ENCODE measurements at places on chromosomes 13 and 19. TPM values are rescaled to one million over a fixed set of nuclear protein-coding genes. Genes with fewer than 3 reads are reported as not detected.

SWSAP1 gene
- total RNA-seq: 1.5 TPM

ZNF154 gene
- total RNA-seq: 0.48 TPM

ZNF30 gene
- 4.2 TPM for total RNA-seq

ZNF112 gene
- total RNA-seq: 0.15 TPM

AKAP11 gene
- total RNA-seq: 37.8 TPM

ZNF98 gene
- not detected for total RNA-seq

CPAMD8 gene
- total RNA-seq: 0.88 TPM

ZNF534 gene
- total RNA-seq: not detected

SERTAD1 gene
- 11.5 TPM for total RNA-seq

ZNF416 gene
- 2.2 TPM for total RNA-seq

BRCA2 gene
- 23.1 TPM for total RNA-seq

CCDC169 gene
- total RNA-seq: 0.69 TPM

ZNF432 gene
- 8.3 TPM for total RNA-seq

SYNE4 gene
- 2.9 TPM for total RNA-seq

SLC6A16 gene
- total RNA-seq: 1.0 TPM

ZNF567 gene
- 5.3 TPM for total RNA-seq

KIR2DL4 gene
- not detected for total RNA-seq

CLDN10 gene
- not detected for total RNA-seq

CLDND2 gene
- total RNA-seq: 4.8 TPM

RGS9BP gene
- total RNA-seq: 0.10 TPM

ZNF433 gene
- 0.27 TPM for total RNA-seq

SIN3B gene
- 21.9 TPM for total RNA-seq

GPR183 gene
- total RNA-seq: 46.4 TPM

AMER2 gene
- not detected for total RNA-seq

IGLON5 gene
- 0.24 TPM for total RNA-seq

KCNC3 gene
- 6.2 TPM for total RNA-seq

LILRB3 gene
- 1.6 TPM for total RNA-seq

FFAR1 gene
- not detected for total RNA-seq

FIZ1 gene
- 13.8 TPM for total RNA-seq

PNMA8A gene
- 0.44 TPM for total RNA-seq

OR7A10 gene
- not detected for total RNA-seq

GJB2 gene
- 5.0 TPM for total RNA-seq

GSX1 gene
- total RNA-seq: not detected

SEMA6B gene
- total RNA-seq: 0.19 TPM

NACC1 gene
- 89.8 TPM for total RNA-seq

LILRB5 gene
- not detected for total RNA-seq

PSG11 gene
- not detected for total RNA-seq

P2RY11 gene
- total RNA-seq: 28.4 TPM

ZNF235 gene
- 1.3 TPM for total RNA-seq

SPATA13 gene
- 50.8 TPM for total RNA-seq

RNF17 gene
- total RNA-seq: not detected

MEIS3 gene
- total RNA-seq: 0.63 TPM

OR7E24 gene
- not detected for total RNA-seq
